ENCODE measurements at places on chromosomes 11 and 22. TPM values are rescaled to one million over a fixed set of nuclear protein-coding genes. Genes with fewer than 3 reads are reported as not detected.

The ARRB1 gene
- polyA plus RNA-seq = 18.7 TPM

DNA sequence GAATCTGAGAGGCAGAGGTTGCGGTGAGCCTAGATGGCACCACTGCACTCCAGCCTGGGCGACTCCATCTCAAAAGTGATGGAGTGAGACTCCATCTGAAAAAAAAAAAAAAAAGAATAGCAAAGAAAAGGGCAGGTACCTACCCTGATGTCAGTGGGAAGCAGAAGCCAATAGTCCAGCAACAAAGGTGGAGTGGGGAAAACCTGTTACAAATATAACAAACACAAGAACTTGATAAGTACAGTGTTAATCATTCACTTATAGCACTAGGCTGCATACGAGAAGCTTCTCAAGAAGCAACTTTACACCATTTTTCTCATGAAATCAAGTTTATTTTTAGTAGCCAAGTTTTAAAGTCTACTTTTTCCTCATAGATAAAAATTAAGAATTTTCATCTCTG lies 62.5 kb upstream of the YWHAH start:
- DNase-seq = no peak

The SULT4A1 gene
- 3.2 TPM for polyA plus RNA-seq

GRCh38 chr11:132409573-132410355 lies 1039.3 kb downstream of the NTM start:
- no peak for DNase-seq

GRCh38 chr11:6531267-6531752 lies 34.2 kb downstream of the DNHD1 start:
- DNase-seq = peak; percentile 20

The MUC6 gene
- 14.8 TPM for polyA plus RNA-seq

DNA sequence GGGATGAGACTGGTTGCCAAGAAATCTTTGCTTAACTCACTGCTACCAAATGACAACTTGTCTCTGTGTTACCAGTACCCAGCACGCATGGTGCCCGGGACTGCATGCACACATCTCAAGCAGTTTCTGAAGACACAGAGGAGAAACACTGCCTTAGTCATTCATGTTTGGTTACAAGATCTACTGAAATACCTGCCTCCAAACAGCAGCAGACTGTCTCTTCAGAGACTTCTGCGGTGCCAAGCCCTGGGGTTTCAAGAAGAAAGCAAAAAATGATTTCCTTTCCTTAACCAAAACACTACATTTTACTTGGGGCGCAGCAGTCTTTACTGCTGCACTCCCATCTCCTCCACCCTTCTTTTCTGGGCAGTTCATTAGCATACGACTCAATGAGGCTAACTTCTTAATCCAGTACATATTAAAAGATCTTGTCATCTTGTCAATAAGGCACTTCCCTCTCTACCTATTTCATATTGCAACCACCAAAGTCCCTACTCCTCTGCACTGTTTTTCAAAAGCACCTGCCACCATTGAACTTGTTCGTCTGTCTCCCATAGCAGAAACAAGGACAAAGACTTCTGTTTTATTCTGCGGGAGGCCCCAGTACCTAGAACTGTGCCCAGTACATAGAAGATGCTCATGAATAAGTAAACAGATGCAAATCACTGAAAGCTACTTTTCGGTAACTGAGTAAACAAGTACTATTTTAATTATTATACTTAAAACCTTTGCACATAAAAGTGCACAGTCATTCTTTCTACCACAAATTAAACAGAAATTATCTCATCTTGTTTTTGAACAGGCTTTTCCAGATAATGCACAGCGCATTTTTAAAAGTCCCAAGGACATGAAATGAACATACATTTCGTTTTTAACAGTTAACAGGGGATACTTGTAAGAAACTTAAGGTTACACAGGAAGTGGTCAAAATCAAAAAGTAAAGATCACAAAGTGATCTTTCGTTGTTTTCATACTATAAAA lies 4.0 kb downstream of the NAP1L4 start:
- no peak for DNase-seq

DNA sequence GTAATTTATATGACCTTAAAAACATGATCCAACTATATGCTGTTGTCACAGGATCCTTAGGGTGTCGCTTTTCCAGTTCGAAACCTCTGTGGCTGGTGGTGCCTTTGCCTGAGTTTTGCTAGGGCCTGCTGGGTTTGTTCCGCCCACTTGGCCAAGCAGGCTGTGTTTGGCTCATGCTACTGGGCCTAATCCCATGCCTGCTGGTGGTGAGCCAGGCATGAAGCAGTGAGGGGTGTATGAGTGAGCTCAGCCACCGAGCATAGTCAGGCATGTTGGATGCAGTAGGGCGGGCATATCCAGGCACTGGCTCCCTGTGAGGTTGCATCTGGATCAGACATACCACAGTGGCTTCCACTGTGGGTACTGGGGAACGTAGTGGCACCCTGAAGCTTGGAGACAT lies 16.3 kb downstream of the NPAT start:
- no peak for DNase-seq

DNA sequence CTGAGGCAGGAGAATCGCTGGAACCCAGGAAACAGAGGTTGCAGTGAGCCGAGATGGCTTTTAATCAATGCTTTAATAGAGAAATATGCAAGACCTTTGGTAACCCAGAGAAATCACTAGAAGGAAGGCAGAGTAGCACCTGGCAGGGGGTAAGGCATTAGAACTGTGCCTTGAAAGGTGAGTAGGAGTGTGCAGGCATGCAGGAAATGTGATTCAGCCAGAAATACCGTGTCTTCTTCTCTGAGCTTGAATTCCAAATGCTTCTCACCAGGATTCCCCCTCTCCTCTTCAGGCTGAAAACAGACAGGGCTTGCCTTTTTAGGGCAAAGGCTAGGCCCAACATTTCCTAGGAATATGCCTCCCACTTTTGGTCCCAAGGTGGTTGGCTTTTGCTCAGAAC lies 51.0 kb downstream of the OR4D9 start:
- no peak for DNase-seq

DNA sequence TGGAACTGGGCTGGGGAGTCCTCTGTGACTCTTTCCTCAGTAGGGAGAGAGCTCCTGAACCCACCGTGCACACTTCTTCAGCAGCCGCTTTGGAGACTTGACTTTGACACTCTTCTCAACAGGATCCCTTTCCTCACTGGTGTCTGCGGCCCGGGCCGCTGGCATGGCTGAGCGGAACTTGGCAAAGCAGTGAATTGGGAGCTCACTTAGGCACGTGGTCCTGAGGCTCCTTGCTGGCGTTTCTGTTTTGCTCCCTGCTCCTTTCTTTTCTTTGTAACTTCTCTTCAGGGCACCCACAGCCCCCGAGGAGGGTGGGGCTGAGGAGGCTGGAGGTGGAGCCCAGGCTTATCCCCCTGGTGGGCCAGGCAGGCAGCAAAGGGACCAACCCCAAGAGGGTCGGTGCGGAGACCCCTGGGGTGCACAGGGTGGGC lies 8.4 kb upstream of the KCNQ1OT1 start:
- no peak for DNase-seq

GRCh38 chr11:40688369-40688768 lies 771.1 kb downstream of the LRRC4C start:
- DNase-seq = no peak

- DNase-seq = no peak
Observed at GRCh38 chr11:90890347-90890746, 667.5 kb upstream of the CHORDC1 start.

The MYEOV gene
- polyA plus RNA-seq = 8.1 TPM

The KRTAP5-11 gene
- not detected for polyA plus RNA-seq

GRCh38 chr11:74646954-74647353 lies 54.6 kb downstream of the POLD3 start:
- DNase-seq = no peak

The TRIM66 gene
- 9.4 TPM for polyA plus RNA-seq

DNA sequence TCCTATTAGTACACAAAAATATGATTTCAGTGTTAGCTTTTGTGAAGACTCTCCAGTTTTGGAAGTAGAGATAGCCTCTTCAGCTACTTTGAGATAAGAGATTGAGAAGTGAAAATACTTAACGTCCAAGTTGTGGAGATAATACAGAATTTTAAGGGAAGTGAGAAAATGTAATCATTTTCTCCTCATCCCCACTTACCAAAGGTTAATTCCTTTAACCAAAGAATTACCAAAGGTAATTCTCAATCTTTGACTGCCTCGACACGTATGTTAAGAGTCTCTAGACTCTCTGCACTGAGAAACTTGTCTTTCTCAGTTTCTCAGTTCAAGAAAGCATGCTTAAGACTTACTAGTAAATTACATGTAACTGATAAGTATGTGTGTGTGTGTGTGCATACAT lies 15.3 kb downstream of the C11orf54 start:
- no peak for DNase-seq

The GPR83 gene
- polyA plus RNA-seq = 0.58 TPM

- no peak for DNase-seq
Observed at GRCh38 chr22:23243006-23243573, 62.8 kb downstream of the BCR start.

The LSP1 gene
- 4.5 TPM for polyA plus RNA-seq

GRCh38 chr11:36478700-36479329 lies 31.3 kb downstream of the TRAF6 start:
- peak; percentile 69 for DNase-seq

GRCh38 chr11:20611892-20612291 lies 12.5 kb downstream of the SLC6A5 start:
- no peak for DNase-seq

DNA sequence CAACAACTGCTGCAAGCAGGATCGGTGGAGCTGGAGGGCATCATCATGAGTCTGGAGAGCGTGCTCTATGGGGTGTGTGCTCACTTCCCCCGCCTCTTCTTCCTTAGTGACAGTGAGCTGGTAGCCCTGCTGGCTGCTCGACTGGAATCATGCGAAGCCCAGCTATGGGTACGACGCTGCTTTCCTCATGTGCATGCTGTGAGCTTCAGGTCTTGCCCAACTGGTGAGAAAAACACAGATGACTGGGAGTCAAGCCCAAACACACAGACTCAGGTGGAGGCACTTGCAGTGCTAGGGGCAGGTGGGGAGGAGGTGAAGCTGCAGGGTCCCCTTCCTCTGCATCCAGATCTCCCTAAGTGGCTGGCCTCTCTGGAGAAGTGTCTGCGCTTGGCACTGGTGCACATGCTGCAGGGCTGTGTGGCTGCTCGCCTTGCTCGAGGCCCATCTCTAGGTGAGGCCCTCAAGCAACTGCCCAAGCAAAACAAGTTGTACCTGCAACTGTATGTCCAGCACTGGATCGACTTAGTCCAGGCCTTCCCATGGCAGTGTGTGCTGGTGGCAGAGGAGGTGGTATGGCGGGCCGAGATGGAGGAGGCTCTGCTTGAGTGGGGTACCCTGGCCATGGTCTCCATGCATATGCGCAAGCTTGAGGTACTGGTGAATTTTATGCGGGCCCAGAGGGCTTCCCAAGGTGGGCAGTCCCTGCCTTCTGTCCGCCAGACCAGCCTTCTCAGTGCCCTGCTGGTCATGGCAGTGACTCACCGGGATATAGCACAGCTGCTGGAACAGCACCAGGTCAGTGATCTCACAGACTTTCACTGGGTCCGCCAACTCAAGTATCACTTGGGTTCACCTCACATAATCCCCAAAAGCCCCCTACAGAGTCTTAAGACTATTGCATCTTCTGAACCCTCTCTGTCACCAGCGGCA lies 48.1 kb downstream of the DNHD1 start:
- DNase-seq = no peak

DNA sequence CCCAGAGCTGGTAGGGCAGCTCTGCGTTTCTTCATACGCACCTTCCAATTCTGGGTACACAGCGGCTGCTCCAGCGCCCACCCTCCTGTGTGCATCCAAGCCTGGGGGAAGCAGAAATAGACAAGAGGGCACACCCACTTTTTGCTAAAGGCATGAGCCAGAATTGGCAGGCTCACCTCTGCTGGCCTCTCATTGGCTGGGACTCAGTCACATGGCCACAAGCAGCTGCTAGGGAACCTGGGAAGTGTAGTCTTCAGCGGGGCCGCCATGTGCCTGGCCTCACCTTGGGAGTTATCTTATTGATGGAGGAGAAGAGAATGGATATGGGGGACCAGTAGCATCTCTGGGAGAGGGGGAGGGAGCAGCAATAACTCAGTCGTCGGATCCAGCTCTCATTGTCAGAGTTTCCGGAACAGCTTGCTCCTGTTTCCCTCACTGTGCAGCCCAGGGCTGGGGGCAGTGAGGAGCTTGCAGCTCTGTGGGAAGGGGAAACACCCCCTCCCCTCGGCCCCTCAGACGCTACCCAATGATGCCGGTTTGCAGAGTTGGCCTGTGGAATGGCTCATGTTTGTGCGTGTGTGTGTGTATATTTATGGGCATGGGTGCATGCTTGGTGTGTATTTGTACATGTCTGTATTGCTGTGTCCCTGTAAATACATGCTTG lies 11.8 kb upstream of the MIEF1 start:
- peak; percentile 42 for DNase-seq

The DYNC2H1 gene
- polyA plus RNA-seq = 47.3 TPM

The KRTAP5-7 gene
- polyA plus RNA-seq = not detected

GRCh38 chr11:9459667-9460321 lies 1.0 kb upstream of the ZNF143 start:
- no peak for DNase-seq

The MPPED2 gene
- polyA plus RNA-seq = 18.0 TPM

The MMP1 gene
- not detected for polyA plus RNA-seq

The PNPLA2 gene
- 65.5 TPM for polyA plus RNA-seq

DNA sequence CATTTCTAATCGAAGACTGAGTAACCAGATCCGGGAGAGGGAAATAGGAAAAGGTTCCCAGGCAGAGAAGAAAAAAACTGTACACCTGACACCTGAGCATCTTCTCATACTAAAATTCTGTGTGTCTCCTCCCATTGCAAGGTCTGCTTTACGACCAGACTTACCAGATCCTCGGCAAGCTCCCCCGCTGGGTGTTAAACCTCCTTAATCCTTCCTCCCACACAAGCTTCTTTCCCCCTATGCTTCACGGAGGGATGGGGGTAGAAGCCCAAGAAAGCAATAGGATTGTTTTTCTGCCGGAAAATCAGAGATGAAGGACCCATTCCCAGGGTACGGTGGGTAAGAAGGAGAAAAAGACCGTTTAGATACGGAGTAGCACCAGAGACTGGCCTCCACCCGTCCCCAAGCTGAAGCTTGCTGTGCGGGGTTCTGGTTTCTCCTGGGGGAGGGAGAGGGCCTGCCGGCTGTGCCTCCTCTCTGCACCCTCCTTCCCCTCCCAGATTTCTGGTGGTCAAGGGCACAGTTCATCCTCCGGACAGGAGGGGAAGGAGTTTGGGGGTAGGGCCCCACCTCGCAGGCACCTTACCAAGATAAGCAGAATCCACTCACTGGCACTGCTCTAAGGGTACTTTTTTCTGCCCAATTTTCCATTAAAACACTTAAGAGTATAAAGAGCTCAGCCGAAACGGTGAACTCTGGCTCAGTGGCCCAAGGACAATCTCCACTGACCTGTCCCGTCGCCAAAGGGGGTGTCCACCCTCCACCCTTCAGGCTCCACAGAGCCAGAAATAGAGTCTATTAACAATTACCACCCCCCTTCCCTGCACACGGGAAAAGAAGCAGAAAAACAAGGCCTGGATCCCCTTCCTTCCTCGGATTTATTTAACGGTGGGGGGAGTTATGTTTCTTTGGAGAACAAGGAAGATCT lies 1.2 kb downstream of the TOB2 start:
- no peak for DNase-seq

The MUC5B gene
- 0.01 TPM for polyA plus RNA-seq

Data from renal cortex interstitium (tissue), 15 donors.